A549 (cell line): ENCODE measurements at places on chromosomes 16 and 17. TPM values are rescaled to one million over a fixed set of nuclear protein-coding genes. Genes with fewer than 3 reads are reported as not detected.

FLYWCH1 gene
- 20.5 to 22.5 TPM (median 22.3 TPM) in 3 replicates for polyA plus RNA-seq

PMFBP1 gene
- 0.05 to 0.20 TPM (median 0.16 TPM) in 3 replicates for polyA plus RNA-seq

GCGR gene
- polyA plus RNA-seq = 0.37 to 0.46 TPM (median 0.45 TPM) in 3 replicates

IL34 gene
- 0.29 to 0.89 TPM (median 0.40 TPM) in 3 replicates for polyA plus RNA-seq

SOCS1 gene
- polyA plus RNA-seq = 0.26 to 0.56 TPM (median 0.32 TPM) in 3 replicates

SLC12A3 gene
- 0.08 TPM in 1 of 3 replicates, not detected in the others for polyA plus RNA-seq

CUEDC1 gene
- 70.7 to 103 TPM (median 90.6 TPM) in 3 replicates for polyA plus RNA-seq

RBL2 gene
- polyA plus RNA-seq = 15.3 to 18.0 TPM (median 17.2 TPM) in 3 replicates

OSGIN1 gene
- 37.6 to 49.1 TPM (median 39.1 TPM) in 3 replicates for polyA plus RNA-seq

NTHL1 gene
- polyA plus RNA-seq = 41.4 to 42.3 TPM (median 42.1 TPM) in 3 replicates

MPV17L gene
- 3.1 to 3.7 TPM (median 3.7 TPM) in 3 replicates for polyA plus RNA-seq

SLX1A gene
- polyA plus RNA-seq = 28.0 to 32.2 TPM (median 28.4 TPM) in 3 replicates

SLC35G6 gene
- not detected in 3 replicates for polyA plus RNA-seq

SOCS7 gene
- polyA plus RNA-seq = 12.7 to 14.4 TPM (median 14.0 TPM) in 3 replicates

DNASE1L2 gene
- 0.88 to 1.5 TPM (median 1.2 TPM) in 3 replicates for polyA plus RNA-seq

C17orf67 gene
- polyA plus RNA-seq = 2.4 to 2.8 TPM (median 2.6 TPM) in 3 replicates

SGCA gene
- polyA plus RNA-seq = 1.5 to 3.4 TPM (median 1.9 TPM) in 3 replicates

ACAP1 gene
- 1.3 to 2.1 TPM (median 1.4 TPM) in 3 replicates for polyA plus RNA-seq

ALOX15 gene
- polyA plus RNA-seq = 0.08 to 0.12 TPM in 2 of 3 replicates, not detected in the other

CD7 gene
- polyA plus RNA-seq = not detected in 3 replicates

PLCG2 gene
- polyA plus RNA-seq = 2.5 to 2.8 TPM (median 2.8 TPM) in 3 replicates

KRT23 gene
- not detected in 3 replicates for polyA plus RNA-seq
